ENCODE measurements at places on chromosomes 5 and 9.
A peak's percentile ranks its signal among the peaks of the same experiment; 100 is the strongest.

GRCh38 chr5:126613941-126614592 is 13.3 kb downstream of the PHAX start:
- DNase-seq: no peak

GRCh38 chr5:124628721-124629596 is 117.5 kb downstream of the ZNF608 start:
- DNase-seq: no peak

DNA sequence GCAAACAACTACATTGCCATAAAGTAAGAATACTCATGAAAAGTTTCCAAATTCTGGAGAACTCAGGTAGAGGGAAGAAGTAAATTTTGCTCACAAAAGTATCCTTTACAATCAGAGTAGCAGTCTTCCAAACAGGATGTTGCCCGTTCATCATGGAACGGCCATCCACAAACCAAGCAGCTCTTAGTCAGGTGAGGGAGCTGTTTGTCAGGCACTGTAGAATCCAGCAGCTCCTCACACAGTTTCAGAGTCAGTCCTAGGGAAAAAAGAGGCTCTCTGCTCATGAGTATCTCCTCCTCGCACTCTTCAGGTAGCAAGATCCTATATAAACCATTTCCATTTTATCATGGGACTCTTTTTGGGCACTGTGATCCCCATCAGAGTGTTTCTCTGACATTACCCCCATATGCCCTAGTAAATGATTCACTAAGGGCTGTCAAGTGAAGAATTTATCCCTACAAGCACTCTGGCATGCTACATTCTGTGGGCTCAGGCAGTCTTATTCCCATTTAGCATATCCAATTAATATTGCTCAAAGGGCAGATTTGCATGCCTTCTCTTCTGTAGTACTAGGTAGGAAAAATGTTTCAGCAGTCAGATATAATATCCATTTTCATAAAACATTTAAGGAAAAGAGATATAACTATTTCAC is 97.9 kb downstream of the WDR41 start:
- no peak for DNase-seq

DNA sequence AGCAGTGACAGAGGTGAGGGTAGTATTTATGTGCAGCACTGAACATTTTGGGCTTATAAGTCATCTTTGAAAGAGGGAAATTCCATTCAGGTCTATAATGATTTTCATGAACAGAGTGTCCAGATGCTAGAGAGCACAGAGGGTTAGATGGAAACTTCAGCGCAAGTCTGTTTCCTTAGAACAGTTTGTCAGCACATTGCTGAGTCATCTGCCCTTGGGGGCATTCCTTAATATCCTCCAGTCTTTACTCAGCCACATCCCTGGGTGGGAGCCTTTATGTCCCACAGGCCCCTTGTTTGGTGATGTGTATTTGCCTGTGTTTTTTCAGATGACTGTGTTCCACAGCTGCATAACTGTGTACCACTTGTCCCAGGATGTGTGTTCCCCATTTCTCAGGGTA is 138.5 kb upstream of the S1PR3 start:
- DNase-seq: no peak

DNA sequence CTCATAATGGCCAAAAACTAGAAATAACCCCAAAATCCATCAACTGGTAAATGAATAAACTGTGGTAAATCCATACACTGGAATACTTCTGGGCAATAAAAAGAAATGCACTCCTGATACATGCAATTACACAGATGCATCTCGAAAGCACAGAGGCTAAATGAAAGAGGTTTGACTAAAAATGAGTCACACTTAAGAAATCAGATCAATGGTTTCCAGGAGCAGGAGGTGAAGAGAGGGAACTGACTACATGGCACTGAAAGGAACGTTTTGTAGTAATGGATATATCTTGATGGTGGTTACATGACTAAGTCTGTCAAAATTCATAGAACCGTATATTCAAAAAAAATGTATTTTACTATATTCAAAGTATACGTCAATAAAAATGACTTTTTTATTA is 42.4 kb downstream of the STRBP start:
- no peak for DNase-seq

GRCh38 chr5:43772764-43773477 is 169.9 kb downstream of the NNT start:
- DNase-seq: no peak

DNA sequence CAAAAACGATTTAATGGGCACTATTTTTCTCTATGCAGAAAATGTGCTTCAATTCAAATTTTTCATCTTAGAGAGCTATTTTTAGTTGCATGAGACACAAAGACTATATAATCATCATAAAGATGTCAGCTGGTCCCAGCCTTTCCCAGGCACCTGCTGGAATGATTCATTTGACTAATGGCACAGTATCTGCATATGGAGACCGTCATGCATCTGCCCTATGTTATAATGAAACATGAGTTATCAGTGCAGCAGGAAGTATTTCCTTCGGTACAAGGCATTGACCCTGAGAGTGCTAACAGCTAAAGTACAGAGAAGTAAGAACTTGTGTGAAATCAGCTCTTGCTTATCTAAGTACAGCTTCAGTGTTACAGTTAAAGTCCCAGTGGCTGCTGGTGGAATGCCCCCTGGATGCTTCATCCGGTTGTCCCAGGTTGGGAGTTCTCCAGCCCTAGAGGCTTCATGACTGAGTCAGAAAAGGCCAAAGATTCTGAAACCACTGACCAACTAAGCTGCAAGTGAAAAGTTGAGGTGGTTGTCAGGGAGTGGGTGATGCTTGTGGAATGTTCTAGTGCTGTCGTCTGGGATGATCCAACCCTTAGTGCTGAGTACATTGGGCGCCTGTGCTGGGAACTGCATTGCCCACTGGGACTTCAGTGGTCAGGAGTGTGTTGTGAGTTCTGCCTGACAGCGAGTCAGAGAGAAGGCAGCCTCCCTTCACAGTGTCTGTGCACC is 57.2 kb downstream of the MTRR start:
- DNase-seq: no peak

- DNase-seq: no peak
Measured at GRCh38 chr5:175657593-175658271, at the start of gene HRH2. HRH2 (plus strand) TSS chr5:175658071; CDS start chr5:175683234, 25,163 bp downstream.

GRCh38 chr9:125972012-125972729 is 225.0 kb downstream of the PBX3 start:
- no peak for DNase-seq

DNA sequence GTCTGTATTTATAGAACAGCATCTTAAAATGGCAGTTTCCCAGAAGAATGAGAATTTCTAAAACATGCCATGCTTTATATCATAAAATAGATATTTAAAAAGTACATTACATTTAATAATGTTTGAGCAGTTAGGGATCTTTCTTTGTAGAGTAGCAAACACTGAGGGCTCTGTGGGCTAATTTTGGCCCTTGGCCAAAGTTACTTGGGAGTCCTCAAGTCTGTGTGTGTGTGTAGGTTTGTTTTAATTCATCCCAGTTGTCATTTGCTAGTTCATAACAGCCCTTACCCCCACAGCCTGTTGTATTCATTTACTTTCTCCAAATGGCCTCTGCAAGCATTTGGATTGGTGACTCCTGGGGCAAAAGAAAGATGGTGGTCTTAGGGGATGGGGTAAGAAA is 576.4 kb upstream of the SGCD start:
- no peak for DNase-seq

DNA sequence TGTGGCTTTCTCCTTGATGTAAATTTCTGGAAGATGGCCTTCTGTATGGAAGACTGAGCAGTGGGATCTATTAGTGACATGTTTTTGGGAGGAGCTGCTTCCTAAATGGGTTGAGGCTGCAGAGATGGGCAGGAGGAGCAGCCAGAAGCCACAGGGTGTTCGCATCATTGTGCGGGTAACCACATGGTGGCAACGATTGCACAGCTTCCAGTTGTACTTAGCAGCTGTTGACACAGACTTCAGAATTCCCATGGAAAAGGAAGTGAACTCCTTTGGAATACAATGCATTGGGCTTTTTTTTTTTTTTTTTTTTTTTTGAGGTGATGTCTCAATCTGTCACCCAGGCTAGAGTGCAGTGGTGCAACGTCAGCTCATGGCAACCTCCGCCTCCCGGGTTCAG is 297.3 kb downstream of the NR3C1 start:
- peak; percentile 26 for DNase-seq

GRCh38 chr9:16726029-16726428 is 144.4 kb downstream of the BNC2 start:
- DNase-seq: no peak

DNA sequence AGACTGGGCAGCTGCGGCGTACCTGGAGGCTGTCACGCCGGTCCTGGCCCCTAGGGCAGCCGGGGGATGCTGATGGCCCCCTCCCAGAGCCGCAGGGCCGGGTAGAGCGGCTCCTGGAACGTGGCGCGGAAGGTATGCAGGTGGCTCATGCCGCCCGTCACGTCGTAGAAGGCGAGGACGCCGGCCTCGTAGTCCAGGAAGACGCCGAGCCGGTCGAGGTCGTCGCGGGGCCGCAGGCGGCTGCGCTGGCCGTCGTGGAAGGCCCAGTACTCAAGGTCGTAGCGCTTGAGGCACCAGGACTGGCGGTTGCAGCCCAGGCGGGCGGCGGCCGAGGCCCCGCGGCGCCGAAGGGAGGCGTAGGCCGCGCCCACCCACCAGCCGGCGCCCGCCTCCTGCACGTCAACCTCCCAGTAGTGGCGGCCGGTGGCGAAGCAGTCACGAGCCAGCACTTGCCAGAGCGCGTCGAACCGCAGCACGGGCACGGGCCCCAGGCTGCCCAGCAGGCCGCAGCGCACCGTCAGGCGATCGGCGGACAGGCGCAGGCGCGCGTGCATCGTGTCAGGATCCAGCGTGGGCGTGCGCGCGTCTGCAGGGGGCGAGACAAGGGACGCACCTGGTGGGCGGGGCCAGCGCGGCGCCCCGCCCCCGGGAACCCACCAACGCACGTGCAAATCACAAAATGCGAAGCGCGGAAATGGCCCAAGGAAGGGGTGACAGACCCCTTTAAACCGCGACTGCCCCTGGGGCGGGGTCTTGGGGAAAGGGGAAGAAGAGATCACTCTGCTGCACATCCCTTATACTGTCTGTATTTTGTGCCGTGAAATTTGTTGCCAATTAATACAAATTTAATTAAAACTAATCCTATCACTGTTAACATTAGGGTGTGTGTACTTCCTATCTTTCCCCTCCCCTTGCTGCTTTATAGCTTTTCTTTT is 31.2 kb downstream of the NANS start:
- DNase-seq: no peak

GRCh38 chr5:9347541-9348295 is 198.2 kb downstream of the SEMA5A start:
- no peak for DNase-seq

DNA sequence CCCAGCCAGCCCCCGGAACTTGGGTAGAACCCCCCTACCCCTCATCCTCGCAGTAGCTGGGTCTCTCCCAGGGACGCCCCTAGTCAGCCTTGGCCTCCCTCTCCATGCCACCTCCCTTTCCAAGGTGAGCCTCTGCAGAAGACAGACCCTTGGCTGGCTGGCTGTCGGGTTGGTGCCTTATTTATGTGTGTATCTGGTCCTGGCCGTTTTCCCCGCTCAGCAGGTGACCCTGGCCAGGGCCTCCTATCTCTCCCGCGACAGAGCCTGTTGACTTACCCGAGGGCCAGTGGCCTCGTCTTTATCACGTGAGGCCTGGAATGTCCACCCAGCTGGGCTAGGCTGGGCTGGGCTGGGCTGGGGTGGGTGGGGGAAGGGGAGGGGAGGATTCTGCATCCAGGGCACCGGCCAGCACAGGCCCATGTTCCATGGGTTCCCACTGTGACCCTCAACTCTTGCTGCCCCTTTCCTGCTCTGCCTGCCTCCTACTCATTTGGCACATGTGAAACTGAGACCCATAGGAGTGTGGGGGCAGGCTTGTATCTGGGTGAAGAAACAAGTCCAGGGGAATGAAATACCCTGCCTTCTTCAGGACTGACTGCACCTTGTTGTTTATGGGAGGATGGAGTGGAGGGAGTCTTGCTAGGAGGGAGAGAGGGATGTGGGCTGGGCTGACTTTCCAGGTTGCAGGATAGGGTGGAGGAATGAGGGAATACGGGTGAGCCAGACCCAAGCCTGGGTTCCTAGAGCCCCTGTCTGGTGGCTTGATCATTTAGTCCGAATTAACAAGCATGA is 3.1 kb downstream of the CXXC5 start:
- no peak for DNase-seq

GRCh38 chr5:40429258-40430100 is 250.2 kb upstream of the PTGER4 start:
- DNase-seq: no peak

DNA sequence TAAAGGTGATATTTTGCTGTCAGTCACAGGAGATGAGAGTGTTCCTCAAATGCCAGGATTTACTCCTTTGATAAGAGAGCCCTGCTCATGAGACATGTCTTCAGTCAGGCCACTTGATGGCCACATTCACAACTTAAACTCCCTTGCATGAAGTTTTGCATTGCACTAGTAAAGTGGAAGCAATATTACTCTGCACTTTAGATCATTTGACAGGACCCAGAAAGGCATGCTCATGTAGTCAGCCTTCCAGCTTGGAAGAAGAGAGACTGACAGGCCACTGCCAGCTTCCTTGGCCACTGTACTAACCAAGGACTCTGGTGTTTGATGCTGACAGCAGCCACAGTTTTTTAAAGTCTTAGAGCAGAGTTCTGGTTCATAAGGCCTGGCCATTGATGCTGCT is 42.6 kb downstream of the NPR3 start:
- no peak for DNase-seq

GRCh38 chr5:86596476-86596875 is 21.3 kb upstream of the COX7C start:
- no peak for DNase-seq

DNA sequence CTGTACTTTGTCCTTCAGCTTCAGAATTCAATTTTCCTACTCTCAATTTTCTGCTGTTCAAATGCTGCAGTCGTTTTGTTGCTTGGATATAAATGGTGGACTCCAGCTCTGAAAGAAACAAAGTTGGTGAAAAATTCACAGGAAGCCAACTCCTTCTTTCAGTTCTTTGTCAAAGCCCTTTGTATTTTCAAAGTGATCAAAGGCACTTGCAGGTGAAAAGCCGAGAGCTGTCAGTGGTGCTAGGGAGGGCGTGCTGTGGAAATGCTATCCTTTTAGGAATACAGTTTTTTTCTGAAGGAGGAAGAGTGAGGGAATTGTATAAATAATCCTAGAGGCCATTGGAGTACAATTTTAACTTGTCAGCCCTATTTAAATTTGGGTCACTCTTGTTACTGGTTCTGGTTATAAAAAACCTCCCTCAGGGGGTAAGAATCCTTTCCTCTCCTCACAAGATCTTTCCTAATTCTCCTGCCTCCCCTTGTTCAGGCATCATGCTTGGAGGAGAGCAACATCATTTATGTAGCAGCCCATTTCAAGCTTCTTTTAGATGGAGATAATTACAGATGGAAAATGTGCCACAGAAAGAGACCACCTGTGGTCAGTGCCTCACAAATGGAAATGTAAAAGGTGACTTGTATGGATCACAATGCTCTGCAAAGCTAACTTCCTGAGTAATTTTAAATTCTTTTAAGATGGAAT is 62.5 kb upstream of the GHR start:
- DNase-seq: no peak

DNA sequence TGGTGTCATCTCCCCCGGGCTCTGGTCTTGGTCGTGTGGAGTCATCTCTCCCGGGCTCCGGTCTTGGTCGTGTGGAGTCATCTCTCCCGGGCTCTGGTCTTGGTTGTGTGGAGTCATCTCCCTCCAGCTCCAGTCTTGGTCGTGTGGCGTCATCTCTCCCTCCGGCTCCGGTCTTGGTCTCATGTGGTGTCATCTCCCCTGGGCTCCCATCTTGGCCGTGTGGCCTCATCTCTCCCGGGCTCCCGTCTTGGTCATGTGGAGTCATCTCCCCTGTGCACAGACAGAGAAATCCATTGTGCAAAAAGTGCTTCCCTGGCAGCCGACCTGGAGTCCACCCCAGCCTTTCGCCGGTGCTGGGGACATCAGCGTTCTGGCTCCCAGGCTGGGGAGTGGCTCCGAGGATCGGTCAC is 91.1 kb upstream of the CACNA1B start:
- no peak for DNase-seq
